ENCODE measurements at places on chromosomes 7 and 10. TPM values are rescaled to one million over a fixed set of nuclear protein-coding genes. Genes with fewer than 3 reads are reported as not detected.

The HOXA10 gene
- 9.2 TPM for total RNA-seq

The TLX1 gene
- not detected for total RNA-seq

The GPR146 gene
- 14.3 TPM for total RNA-seq

The TMEM273 gene
- 26.1 TPM for total RNA-seq

The CHAT gene
- total RNA-seq: not detected

The C10orf62 gene
- total RNA-seq: 0.19 TPM

The KCNMA1 gene
- 117 TPM for total RNA-seq

The ADAMTS14 gene
- 0.19 TPM for total RNA-seq

The GSTK1 gene
- total RNA-seq: 68.6 TPM

The NEURL1 gene
- 0.37 TPM for total RNA-seq

The RAB19 gene
- total RNA-seq: not detected

The HILPDA gene
- total RNA-seq: 18.1 TPM

The FFAR4 gene
- 0.14 TPM for total RNA-seq

The CD36 gene
- 120 TPM for total RNA-seq

The FBXO24 gene
- 0.51 TPM for total RNA-seq
